ENCODE measurements at places on chromosomes 16 and 17. TPM values are rescaled to one million over a fixed set of nuclear protein-coding genes. Genes with fewer than 3 reads are reported as not detected.
A peak's percentile ranks its signal among the peaks of the same experiment; 100 is the strongest.

Gene DYNLRB2
- total RNA-seq, result 3.1 TPM

Gene ACE
- total RNA-seq, result 4.8 TPM

Gene EIF3CL
- total RNA-seq, result 75.1 TPM

Gene TAX1BP3
- total RNA-seq, result 59.0 TPM

Gene SLC5A10
- 0.48 TPM for total RNA-seq

- DNase-seq, result no peak
These were observed 31.2 kb upstream of the CAPN15 start for GRCh38 chr16:496097-496886.

GRCh38 chr16:48076455-48077012 lies 79.3 kb downstream of the ABCC12 start:
- DNase-seq, result no peak

DNA sequence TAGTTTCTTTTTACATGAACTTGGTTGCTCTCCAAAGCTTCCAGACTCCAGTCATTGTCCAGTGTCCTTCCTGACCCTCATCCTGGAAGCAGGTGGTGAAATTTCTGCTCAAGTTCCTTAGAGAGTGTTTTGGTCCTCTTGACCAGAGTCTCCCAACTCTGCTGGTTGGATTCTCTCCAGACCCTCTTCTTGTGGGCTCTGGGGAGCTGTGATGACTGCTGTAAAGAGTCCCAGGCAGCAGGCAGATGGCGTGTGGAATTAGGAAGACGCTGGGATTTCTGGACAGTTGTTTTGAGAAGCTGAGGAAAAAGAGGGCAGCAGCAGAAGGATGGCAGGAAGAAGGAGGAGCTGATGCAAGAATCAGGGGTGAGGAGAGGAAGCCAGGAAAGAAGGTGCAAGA lies 1.6 kb upstream of the SEZ6 start:
- no peak for DNase-seq

GRCh38 chr16:65959983-65960382 lies 406.5 kb upstream of the CDH5 start:
- DNase-seq, result peak; percentile 15

DNA sequence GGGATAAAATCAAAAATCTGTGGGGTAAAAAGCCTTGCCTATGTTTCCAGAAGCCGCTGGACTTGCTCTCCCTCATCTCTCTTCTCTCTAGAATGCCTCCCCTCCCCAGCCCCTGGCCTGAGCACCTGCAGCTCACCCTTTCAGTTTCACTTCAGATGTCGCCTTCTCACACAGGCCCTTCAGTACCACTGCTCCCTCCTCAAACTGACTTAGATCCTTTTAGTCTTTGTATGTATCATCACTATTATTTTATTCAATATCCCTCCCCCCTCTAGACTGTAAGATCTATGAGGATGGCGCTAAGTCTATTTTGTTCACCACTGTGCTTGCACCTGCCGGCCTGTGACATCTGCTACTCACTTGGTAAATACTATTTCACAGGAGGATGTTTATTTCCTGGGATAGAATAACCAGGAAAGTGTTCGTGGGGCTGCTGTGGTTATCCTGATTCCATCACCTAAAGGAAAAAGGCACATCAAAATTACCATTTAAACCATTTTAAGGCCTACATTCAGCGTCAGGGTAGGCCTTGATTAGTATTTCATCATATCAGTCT lies 122.3 kb downstream of the MRTFB start:
- DNase-seq, result no peak

DNA sequence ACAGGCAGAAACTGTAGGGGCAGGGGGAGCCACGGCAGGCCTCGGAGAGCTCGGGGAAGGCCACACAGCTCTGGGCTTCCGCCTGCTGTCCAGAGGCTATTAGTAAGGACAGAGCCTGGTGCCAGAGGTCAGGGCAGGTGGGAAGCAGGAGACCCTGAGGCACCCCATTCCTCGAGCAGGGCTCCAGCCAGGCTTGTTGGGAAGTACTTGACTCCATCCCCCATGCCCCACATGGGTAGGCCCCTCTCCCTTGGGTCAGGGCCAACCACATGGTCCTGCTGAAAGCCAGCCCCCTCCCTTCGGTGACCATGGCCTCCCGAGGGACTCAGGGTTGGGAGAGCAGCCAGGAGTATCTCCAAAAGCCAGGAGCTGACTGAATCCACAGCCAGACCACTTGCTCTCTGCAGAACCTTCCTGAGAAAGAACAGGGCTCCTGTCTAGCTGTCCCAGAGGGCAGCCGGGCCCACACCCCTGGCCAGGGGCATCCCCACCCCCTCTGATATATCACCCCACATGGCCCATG lies 17.4 kb upstream of the MPRIP start:
- peak; percentile 52 for DNase-seq

DNA sequence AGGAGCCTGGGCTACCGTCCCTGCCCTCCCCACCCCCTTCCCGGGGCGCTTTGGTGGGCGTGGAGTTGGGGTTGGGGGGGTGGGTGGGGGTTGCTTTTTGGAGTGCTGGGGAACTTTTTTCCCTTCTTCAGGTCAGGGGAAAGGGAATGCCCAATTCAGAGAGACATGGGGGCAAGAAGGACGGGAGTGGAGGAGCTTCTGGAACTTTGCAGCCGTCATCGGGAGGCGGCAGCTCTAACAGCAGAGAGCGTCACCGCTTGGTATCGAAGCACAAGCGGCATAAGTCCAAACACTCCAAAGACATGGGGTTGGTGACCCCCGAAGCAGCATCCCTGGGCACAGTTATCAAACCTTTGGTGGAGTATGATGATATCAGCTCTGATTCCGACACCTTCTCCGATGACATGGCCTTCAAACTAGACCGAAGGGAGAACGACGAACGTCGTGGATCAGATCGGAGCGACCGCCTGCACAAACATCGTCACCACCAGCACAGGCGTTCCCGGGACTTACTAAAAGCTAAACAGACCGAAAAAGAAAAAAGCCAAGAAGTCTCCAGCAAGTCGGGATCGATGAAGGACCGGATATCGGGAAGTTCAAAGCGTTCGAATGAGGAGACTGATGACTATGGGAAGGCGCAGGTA lies 762 bp downstream of the CDK12 start:
- no peak for DNase-seq

DNA sequence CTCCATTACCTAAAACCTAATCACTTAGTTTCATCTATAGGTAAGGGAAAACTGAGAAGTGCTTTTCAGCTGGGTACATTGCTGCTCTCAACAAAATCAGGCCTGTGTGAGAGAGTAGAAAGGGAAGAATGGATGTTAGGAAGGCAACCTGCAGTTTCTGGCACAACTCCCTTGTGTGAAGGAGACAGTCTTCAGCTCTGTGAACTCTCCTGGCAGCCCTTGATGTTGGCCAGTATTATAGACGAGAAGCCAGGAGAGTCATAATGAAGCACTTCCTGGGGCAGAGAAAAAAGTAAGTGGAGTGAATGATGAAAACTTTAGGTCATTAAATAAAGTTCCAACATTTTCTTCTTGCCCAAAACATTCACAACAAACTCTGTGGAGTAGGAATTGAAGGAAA lies 260.1 kb downstream of the IRX3 start:
- DNase-seq, result no peak

GRCh38 chr16:75485230-75486013 lies 9.8 kb downstream of the CHST6 start:
- DNase-seq, result no peak

DNA sequence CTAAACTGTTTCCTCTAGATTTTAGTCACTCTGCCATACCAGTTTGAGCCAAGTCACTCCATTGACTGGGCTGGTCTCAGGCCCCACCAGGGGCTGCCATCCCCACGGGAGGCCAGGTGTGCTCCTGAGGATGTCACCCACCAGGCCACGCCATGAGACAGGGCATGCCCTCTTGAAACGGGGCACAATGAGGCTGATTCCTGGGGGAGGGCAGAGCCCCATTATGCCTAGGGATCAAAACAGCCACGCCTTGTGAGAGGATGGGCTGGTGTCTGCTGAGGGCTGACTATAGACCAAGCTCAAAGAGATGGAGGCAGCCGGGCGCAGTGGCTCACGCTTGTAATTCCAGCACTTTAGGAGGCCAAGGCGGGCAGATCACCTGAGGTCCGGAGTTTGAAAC lies 21.5 kb downstream of the GINS2 start:
- DNase-seq, result no peak
